Left renal cortex interstitium (tissue), 4 donors: ENCODE measurements at places on chromosomes 6 and 20.

DNA sequence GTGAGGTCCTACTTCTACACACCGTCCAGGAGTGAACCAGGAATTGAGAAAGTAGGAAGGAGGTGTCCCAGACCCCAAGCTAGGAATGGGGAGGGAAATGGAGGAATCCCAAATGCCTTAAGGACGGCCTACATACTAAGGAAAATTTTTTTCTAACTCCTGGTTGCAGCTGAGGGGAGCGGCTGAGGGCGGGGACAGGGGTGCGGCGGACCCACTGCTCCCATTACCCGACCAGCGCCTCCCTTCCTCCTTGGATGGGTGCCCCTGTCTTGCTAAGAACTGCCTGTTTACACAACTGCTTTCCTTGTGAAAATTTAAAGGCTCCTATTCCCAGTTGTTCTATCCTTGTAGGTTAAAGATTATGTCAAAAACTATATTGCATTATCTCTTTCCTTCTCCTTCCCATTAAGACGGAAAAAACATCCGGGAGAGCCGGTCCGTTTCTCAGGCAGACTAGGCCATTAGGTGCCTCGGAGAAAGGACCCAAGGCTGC lies 699 bp upstream of the HSPA1B start:
- no peak for DNase-seq

- DNase-seq = no peak
These were observed 119.7 kb downstream of the RTN4IP1 start for GRCh38 chr6:106509420-106510089.

DNA sequence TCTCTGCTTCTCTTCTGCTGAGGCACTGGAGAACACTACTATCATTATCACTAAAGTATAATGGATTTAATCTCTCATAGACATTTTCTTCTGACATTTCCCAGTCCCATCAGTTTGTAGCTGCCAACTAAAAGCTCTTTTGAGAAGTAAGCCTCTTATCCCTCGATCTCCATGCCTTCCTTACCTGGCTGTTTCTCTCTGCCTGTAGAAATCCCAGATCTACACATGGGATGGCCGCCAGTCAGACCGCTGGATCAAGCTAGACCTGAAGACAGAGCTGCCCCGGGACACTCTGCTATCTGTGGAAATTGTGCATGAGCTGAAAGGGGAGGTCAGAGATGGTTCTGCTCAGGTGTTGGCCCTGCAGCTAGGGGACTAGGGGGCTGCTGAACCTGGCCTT lies 25.4 kb downstream of the CCDC167 start:
- no peak for DNase-seq

- DNase-seq = no peak
These were observed 52.6 kb downstream of the GFOD1 start for GRCh38 chr6:13434777-13435176.

- no peak for DNase-seq
These were observed 91.3 kb upstream of the EYA2 start for GRCh38 chr20:46803123-46804020.

DNA sequence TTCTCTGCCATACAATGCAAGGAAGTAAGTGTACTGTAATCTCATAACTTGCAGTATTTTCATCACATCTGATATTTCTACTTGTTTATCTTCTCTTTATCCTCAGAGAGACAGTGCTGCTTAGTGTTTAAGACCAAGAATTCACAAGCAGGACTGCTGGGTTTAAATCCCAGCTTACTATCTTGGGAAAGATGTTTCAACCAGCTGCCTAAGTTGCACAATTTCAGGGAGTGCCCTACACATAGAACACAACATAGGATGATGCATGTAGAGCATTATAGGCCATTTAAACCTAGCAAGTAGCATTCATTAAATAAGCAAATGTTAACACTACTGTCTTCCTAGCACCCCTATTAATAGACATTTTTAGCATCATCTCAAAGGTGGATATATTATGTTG lies 205.2 kb upstream of the CEP162 start:
- DNase-seq = no peak

DNA sequence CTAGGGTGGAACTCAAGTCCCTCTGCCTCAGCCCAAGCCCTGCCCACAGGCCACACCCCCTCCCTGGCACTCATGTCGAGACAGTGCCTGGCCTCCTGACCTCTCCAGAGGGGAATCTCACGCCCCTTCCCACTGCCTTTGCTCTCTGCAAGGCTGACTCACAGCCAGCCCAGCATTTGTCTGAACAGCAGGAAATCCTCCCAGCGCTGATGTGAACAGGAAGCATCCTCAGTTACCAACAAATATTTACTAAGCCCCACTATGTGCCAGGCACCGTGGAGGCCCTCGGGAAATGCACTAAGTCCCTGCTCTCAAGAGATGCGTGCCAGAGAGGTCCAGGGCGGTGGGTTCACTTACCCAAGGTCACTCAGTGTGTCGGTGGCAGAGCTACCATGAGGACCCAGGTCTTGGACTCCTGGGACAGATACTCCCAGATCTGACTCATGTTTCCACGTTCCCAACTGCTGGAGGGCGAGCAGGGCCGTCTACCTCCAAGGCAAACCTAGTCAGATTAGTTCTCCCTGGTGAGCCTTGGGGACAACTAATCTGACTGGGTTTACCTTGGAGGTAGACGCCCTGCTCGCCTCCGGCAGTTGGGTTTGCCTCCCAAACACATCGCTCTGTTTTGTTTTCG lies 7.8 kb downstream of the ADA start:
- DNase-seq = no peak

DNA sequence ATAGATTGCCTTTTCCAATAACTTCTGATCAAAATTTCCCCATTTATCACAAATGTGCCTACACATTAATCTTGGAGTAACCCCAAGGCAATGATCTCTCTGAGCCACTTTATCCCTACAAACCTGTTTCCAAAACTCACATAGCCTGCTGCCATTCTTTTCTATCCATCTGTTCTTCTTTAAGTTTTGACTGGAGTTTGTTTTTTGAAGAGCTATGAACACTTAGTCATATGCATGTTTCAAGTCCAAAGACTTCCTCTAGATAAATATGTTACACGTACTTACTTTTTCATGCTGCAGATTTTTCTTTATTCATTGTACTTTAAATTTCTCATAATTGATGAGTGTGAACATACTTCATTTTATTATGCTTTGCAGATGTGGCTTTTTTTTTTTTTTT lies 488.9 kb upstream of the CITED2 start:
- DNase-seq = no peak

DNA sequence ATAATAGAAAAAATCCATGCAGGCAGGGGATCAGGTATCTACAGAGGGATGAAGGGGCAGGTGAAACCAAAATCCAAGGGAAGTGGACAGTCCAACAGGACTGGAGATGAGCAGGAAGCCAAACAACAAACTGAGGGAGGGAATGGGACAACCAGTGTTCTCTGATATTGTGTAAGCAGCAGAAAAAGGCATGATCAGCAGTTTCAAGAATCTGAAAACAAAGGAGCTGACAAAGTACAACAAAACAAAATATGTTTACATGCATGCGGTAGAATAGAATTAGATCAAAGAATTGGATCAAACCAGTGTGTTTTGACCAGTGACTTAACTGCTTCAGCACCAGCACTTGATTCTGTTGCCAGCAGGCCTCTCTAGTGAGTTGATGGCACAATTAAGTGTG lies 729.7 kb downstream of the RFPL4B start:
- DNase-seq = no peak

DNA sequence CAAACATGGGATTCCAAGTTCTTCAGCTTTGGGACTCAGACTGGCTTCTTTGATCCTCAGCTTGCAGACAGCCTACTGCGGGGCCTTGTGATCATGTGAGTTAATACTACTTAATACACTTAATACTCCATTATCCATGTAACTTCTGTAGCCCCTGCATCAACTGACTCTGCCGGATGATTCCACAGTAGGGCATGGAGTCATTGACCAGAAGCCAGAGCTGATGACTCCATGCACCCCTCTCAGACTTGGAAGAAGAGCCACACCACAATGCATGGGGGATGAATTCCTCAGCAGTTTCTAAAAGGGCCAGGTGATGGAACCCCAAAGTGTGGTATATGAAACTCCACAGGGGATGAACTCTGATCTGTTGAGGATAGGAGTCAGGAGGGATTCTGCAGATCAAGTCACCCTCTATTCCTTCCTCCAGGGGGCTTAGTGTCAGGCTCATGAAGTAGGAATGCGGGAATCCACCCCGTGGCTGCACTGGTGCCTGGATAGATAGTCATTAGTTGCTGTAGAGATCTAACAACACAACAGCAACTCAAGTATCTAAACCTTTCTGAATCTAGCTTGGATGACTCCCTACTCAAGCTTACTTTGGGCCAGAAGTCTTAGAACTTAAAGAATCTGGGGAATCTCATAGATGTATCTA lies 70.2 kb downstream of the GPR6 start:
- DNase-seq = no peak

- no peak for DNase-seq
These were observed 91.4 kb upstream of the RNF217 start for GRCh38 chr6:124870611-124871459.
